ENCODE measurements at places on chromosomes 3 and 15.

DNA sequence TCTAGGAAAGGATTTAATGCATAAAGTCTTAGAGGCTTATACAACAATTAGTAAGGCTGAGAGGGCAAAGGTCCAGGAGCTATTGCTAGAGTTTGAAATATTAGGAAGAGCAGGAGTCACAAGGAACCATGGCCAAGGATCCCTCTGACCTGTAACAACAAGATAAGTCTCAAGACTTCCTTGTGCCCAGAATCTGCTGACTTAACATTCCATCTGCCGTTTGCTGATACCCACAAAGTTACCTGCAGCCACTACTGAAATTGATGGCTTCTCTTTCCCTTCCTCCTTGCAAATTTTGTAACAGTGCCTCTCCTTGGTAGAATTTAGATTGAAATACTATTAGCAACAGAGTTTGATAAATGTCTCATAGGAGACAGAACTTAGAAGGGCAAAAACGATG lies 4.7 kb upstream of the MYEF2 start:
- no peak for DNase-seq

GRCh38 chr15:78149805-78150751 lies 916 bp downstream of the IDH3A start:
- no peak for DNase-seq

GRCh38 chr15:84604826-84605553 lies 4.2 kb downstream of the ZSCAN2 start:
- no peak for DNase-seq

GRCh38 chr3:60073942-60074341 lies 1024.1 kb upstream of the CFAP20DC start:
- no peak for DNase-seq

DNA sequence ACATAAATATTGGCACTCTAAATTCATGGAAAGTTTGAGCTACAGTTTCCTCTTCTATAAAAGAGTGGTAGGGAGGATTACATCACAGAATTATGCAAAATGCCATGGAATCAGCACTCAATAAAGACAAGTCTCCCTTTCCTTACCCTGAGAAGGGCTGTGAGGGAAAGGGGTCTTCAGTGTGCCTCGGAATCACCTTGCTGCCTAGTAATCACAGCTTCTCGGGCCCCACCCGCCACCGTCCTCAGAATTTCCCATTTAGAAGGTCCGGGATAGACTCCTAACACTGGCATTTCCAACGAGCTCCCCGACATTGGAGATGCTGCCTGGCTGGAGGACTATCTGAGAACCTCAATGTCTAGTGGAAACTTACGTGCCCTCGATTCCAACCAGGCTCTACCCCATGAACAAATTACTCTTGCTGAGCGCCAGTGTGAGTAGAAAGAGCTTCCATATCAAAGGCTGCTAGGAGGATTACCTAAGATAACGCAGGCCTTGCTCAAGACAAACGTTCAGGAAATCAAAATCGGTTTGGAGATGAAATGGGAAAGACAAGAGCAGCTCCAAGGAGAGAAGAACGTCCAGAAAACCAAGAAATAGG lies 92.1 kb upstream of the CHD2 start:
- DNase-seq, result no peak

DNA sequence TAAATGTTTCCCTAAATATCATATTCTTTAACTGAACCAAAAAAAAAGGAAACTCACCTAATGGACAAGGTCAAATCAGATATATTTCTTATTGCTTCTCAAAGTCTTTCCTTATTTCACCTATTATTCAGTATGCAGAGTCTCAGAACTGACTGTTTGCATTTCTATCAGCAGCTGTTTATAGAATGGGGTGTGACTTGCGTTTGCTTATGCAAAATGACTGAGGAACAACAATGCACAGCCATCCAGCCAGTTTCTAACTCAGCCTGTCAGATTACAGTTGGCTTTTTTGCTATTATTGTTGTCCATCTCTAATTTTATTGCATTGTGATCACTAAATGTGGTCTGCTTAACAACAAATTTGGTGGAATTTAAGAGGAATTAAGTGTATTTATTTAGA lies 40.7 kb downstream of the RAB27A start:
- DNase-seq, result no peak

DNA sequence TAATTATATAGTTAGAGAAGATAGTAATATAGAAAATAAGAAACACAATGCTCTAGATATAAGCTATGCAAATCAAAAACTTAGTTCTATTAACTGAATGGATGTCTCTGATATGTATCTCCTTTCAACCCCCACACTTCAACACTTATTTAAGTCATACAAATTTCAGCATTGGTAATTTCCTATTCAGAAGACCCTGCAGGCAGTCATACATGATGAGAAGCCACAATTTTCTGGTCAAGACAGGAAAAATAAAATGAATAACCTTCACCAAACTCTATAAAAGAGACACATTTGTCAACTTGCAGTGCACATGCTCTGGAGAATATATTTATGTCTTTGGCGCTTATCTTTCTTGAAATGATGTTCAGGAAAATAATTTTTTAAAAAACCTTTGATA lies 578 bp upstream of the BCHE start:
- no peak for DNase-seq

DNA sequence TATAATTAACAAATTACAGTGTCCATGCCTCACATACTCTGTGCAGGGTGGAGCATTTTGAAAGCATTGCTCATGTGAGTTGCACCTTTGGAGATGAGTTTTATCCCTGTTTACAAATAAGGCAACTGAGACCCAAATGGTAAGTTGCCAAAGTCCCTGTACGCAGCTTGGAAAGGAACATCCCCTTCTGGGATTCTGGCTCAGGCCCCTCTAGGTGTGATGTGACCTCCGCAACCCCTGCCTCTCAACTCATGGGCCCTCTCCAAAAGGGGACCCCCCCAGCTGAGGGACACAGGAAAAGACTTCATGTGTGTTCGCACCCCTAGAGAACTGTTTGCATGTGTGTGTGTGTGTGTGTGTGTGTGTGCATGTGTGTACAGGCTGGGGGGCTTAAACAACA lies 25.3 kb downstream of the PRR20G start:
- no peak for DNase-seq

- DNase-seq, result no peak
Measured at GRCh38 chr15:60898896-60899295, 330.2 kb downstream of the RORA start.

- no peak for DNase-seq
Measured at GRCh38 chr15:98755781-98756180, 107.4 kb downstream of the IGF1R start.

- no peak for DNase-seq
Measured at GRCh38 chr3:168884353-168884903, 779.1 kb downstream of the MECOM start.

DNA sequence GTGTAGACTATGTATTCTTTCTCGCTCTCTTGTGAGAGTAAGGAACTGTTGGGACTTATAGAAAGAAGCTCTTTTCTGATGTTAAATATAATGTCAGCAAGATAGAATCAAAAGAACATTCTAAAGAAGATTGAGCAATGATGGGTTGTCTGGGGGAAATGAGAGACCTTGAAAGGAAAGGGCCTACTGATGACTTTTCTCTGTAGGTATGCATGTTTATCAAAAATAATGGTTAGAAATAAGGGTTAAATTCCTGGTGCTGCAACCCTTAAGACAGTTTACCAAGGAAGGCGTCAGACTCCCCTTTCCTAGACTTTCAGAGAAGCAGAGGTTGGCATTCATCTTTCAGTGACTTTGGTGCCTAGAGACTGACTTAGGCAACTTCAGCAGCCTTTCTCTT lies 69.8 kb downstream of the GHSR start:
- no peak for DNase-seq

DNA sequence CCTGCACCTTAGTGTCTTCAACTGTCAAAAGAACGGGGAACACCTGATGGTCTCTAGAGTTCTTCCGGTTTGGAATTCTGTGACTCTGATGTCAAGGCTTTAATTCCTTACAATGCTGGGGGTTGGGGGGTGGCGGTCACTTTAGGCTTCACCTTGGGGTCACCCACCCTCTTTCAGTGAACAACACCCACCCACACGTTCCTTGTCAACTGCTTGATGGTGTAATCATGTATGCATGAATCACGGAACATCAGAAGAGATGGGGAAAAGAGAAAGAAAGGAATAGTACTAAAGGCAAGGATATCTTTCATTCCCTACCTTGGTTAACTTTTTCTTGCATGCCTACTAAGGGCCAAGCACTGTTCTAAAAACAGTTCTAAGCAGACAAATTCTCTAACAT lies 7.3 kb upstream of the UBE2E1 start:
- DNase-seq, result no peak

GRCh38 chr15:51864408-51865056 lies 35.1 kb downstream of the TMOD3 start:
- no peak for DNase-seq

DNA sequence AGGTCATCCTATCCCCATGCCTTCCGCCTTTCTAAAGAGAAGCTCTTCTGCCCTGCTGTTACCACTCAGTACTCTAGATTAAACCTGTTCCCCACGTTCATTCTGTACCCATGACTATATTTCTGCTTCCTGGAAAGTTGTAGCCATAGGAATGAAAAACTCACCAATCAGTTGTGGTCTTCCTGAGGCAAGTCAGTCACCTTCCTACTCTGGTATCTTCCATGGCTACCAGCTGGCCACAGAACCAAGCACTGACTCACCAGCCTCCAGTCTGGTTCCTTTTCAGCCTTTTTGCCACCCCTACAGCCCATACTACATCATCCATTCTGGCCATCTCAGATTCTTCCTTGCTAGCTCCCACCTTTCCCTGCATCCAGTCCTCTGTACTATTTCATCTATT lies 46.4 kb downstream of the TMEM44 start:
- no peak for DNase-seq

All from iPS DF 6.9 (cell line).